ENCODE measurements at places on chromosomes 6 and 20.

GRCh38 chr6:129344379-129344778, 365.6 kb downstream of the ARHGAP18 start:
- no peak for DNase-seq

- no peak for DNase-seq
Measured at GRCh38 chr6:142784344-142784743, 160.6 kb downstream of the HIVEP2 start.

DNA sequence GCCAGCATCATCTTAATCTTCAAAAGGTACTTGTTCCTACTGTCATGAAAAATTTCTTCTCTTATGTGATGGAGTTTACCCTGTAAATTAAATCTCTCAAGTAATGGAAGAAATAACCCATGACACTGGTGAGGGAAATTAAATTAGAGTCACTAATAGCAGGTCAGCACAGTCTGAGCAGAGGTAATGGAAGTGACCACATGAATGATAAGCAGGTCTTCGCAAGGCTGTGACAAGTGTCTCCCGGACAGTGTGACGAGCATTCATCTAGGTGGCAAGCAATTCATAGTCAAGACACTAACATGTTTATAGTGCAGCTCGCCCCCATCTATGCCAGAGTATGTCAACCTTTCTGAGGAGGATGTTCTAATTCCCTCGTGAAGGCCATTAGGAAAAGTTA, 249.2 kb downstream of the FRK start:
- DNase-seq: no peak

DNA sequence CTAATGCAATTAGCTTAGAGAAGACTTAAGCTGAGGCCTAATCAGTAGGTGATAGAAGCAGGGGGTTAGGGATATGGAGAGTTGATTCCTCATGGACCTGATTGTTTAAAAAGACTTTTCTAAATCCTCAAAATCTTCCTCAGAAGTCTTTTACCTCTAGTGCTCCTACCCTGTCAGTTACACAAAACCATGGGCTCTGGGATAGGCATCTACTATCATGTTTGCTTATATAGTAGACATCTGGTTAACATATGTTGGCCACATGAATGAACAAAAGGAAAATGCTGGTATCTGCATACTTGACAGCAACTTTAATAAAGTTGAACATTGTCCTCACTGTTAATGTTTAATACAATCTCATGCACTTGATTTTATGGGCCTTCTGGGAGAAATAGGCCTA, 61.5 kb upstream of the FKBP1C start:
- DNase-seq: no peak

GRCh38 chr6:158040051-158040803, 58.6 kb downstream of the SYNJ2 start:
- peak; percentile 75 for DNase-seq

DNA sequence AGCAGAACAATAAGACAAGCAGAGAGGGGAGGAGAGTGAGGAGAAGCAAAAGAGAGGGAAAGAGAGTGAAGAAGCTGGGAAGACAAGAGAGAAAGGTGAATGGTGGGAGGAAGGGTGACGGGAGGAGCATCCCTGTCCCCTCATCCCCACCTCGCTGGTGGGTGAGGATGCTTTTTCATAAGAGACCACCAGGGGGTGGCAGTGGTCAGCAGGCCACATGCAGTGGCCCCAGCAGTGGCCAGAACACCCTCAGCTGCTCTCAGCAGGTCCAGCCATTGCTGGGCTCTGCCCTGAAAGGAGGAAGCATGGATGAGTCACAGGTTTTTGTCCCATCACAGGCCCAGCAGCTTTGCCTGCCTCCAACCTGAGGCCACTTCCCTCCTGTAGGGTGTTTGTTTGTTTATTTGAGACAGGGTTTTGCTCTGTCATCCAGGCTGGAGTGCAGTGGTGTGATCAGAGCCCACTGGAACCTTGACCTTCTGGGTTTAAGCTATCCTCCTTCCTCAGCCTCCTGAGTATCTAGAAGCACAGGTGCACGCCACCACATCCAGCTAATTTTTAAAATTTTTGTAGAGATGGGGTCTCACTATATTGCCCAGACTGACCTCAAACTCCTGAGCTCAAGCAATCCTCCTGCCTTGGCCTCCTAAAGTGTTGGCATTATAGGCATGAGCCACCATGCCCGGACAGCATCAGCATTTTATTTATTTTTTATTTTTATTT, 24.0 kb downstream of the FGD2 start:
- DNase-seq: peak; percentile 61

GRCh38 chr6:32355018-32355417, 16.7 kb downstream of the TSBP1 start:
- DNase-seq: no peak

GRCh38 chr6:52454556-52454955, 34.4 kb downstream of the EFHC1 start:
- no peak for DNase-seq

All from COLO829 (cell line).